Prostate gland (tissue), 2 donors: ENCODE measurements at places on chromosomes 1 and 21.

GRCh38 chr1:156498432-156499193, 2.0 kb downstream of the MEF2D start:
- H3K27me3 ChIP-seq: no peaks in the 10 kb centered on the region
- H3K27ac ChIP-seq: peak overlapping the region; percentile 100
- peaks cover 31% of the 10 kb centered on the region for H3K4me1 ChIP-seq
- H3K4me3 ChIP-seq: peak overlapping the region; percentile 87

DNA sequence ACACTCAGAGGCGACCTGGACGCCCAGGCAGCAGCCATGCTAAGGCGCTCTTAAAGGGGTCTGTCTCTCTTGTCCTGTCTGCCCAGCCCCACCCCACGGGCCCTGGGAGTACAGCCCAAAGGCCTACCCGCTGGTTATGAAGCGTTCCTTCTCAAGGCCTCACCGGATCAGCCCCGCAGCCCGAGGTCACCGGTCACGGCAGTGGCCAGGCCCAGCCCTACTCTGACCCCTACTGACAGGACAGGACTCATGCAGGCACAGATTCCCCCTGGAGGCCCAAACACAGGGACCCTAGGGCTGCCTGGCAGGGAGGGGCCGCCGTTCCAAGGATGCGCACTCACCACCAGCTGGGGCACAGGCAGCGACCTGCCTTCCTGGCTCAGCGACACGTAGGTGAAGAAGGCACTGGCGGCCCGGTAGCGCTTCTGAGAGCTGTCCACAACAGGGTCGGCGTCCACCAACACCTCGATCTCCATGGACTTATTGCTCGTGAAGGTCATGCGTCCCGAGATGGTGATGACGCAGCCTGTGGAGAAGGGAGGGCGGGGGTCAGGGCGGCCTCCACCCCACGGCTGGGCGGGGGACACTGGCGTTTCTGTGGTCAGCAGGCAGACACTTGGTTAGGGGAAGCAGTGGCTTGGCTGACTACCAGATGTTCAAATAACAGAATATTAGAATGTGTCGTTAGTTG, 20.0 kb upstream of the GPR153 start:
- H3K27me3 ChIP-seq: no peaks in the 10 kb centered on the region
- H3K36me3 ChIP-seq: no peaks in the 10 kb centered on the region
- no peak overlapping the region for H3K4me3 ChIP-seq

DNA sequence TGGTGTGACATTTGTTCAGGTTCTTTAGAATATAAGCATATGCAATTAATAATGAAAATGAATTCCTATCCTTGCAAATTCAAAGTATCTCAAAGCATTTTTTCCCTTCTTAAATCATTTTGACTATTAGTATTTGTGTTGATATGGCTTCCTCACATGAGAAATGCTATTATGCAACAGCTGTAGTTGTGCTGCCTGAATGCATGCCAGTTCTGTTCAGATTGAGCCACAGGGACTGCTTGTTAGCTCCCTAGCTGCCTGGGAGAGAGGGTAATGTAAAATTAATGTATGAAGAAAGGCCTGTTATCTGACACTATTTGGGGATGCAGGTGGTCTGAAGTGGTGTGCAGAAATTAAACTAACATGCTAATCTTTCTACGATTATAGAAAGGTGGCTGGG, 45.5 kb downstream of the CACHD1 start:
- no peak overlapping the region for H3K27ac ChIP-seq
- H3K27me3 ChIP-seq: no peaks in the 10 kb centered on the region
- H3K4me3 ChIP-seq: no peak overlapping the region
- H3K36me3 ChIP-seq: no peaks in the 10 kb centered on the region
- DNase-seq: peak; percentile 34

GRCh38 chr1:5574641-5575040, 417.6 kb downstream of the NPHP4 start:
- no peaks in the 10 kb centered on the region for H3K27me3 ChIP-seq
- no peak overlapping the region for H3K4me3 ChIP-seq

DNA sequence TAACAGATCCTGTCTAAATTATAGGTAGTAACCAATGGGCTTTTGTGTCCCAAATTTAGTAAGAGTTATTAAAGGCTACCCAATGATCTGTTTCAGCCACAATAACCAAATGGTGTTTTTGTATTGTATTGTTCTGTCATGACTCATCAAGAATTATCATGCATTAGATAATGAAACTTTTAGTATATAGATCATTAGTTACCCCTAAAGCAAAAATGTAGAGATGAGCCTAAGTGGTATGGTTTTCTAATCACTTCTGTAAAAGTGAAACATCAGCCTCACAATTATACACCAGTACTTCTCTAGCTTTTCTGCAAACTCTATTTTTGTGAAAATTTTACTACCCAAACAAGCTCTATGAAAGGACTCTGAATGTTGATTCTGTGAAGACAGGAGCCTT, 71.4 kb downstream of the LRRC7 start:
- no peak overlapping the region for H3K27ac ChIP-seq
- no peaks in the 10 kb centered on the region for H3K36me3 ChIP-seq
- no peak overlapping the region for H3K4me3 ChIP-seq
- no peaks in the 10 kb centered on the region for H3K27me3 ChIP-seq
- H3K4me1 ChIP-seq: no peaks in the 10 kb centered on the region

GRCh38 chr1:87200875-87201638, 127.6 kb upstream of the LMO4 start:
- no peak overlapping the region for H3K4me3 ChIP-seq
- H3K27ac ChIP-seq: no peak overlapping the region
- no peaks in the 10 kb centered on the region for H3K4me1 ChIP-seq
- H3K36me3 ChIP-seq: no peaks in the 10 kb centered on the region
- H3K27me3 ChIP-seq: no peaks in the 10 kb centered on the region

DNA sequence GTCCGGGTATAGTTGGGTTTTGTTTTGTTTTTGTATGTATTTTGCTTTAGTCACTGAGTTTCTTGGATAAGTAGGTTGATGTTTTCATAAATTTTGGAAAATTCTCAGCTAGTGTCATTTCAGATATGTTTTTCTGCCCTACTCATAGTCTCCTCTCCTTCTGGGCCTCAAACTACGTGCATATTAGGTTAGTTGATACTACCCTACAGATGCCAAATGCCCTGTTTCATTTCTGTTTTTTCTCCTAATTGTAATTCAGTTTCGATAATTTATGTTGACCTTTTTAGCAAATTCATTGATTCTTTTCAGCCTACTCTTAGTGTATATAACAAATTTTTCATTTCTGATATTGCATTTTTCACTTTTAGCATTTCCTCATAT, 268.6 kb upstream of the RGS18 start:
- no peaks in the 10 kb centered on the region for H3K36me3 ChIP-seq
- H3K4me1 ChIP-seq: no peaks in the 10 kb centered on the region
- H3K27ac ChIP-seq: no peak overlapping the region
- H3K4me3 ChIP-seq: no peak overlapping the region
- no peaks in the 10 kb centered on the region for H3K27me3 ChIP-seq

- H3K4me3 ChIP-seq: no peak overlapping the region
- H3K27me3 ChIP-seq: no peaks in the 10 kb centered on the region
- no peak for DNase-seq
- H3K36me3 ChIP-seq: no peaks in the 10 kb centered on the region
- no peaks in the 10 kb centered on the region for H3K4me1 ChIP-seq
These were observed 37.6 kb downstream of the ZYG11A start for GRCh38 chr1:52880206-52880605.

DNA sequence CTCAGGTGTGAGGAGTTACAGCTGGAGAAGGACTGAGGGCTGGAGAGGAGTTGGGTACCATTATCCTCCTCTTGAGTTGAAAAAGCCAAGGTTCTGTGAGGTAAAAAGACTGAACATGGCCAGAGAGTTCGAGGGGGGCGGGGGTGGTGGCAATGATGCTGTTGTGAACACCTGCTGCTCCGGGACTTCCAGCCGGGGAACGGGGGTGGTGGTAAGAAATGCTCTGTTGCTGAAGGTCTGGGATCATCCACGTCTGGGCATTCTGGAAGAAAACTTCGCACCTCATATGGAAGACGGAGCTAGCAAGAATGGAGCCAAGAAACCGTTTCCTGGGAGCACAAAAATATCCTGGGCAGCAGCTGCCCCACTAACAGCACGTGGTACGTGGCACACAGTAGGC, 20.1 kb upstream of the ALPL start:
- no peak overlapping the region for H3K4me3 ChIP-seq
- DNase-seq: no peak
- H3K27ac ChIP-seq: no peak overlapping the region

DNA sequence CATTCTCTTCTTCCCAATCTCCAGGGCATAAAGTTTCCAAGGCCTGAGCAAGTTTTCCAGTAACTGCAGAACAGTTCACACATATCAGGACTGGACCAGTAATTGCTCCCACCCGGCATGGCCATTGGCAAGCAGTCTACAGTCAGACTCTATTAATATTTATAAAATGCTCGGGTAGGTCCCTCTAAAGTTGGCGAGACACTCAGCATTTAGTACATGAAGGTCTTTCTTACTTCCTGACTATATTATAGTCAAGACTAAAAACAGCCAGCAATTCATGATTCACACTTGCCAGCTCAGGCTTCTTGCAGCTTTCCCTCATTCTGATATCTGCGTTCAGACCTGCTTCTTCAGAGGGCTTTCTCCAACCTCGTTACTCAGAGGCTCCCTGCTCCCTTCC, 25.4 kb downstream of the GADD45A start:
- no peak overlapping the region for H3K27ac ChIP-seq
- DNase-seq: no peak
- H3K36me3 ChIP-seq: no peaks in the 10 kb centered on the region
- H3K27me3 ChIP-seq: no peaks in the 10 kb centered on the region

DNA sequence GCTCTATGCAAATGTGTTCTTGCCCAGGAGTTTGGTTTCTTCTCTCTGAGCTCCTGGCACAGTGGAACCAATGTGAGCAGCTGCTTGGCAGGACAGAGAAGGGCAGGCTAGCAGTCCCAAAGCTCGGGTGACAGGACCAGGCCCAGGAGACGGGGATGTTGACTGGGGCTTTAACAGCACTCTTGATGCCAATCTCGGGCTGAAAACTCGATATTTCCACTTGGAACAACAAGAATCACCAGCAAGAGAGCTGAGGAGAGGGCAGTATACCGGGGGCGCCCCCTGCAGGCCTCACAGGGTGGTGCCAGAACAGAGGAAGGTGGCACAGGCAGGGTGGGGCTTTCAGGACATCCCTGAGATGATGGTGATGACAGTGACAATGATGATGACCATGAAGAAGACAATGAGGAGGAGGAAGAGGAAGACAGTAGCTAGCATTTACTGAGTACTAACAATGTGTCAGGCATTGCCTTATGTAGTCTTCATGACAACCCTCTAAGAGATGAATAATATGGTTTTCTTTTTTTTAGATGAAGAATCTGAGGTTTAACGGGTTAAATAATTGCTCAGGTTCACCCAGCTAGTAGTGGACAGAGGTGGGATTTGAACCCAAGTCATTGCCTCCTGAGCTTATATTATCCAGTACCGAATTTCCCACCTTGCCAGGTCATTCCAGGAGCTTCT, 2.7 kb upstream of the KCNJ9 start:
- H3K36me3 ChIP-seq: no peaks in the 10 kb centered on the region
- no peak for DNase-seq
- H3K4me1 ChIP-seq: no peaks in the 10 kb centered on the region
- H3K4me3 ChIP-seq: no peak overlapping the region

GRCh38 chr1:116273042-116273783, 99.8 kb upstream of the ATP1A1 start:
- no peaks in the 10 kb centered on the region for H3K36me3 ChIP-seq
- DNase-seq: no peak
- no peak overlapping the region for H3K27ac ChIP-seq
- H3K4me1 ChIP-seq: no peaks in the 10 kb centered on the region
- no peaks in the 10 kb centered on the region for H3K27me3 ChIP-seq
- no peak overlapping the region for H3K4me3 ChIP-seq

- H3K27ac ChIP-seq: no peak overlapping the region
- H3K4me1 ChIP-seq: no peaks in the 10 kb centered on the region
- no peaks in the 10 kb centered on the region for H3K36me3 ChIP-seq
- no peak for DNase-seq
- H3K4me3 ChIP-seq: no peak overlapping the region
These were observed 108.2 kb upstream of the GREM2 start for GRCh38 chr1:240719953-240720700.

- H3K27me3 ChIP-seq: no peaks in the 10 kb centered on the region
- H3K4me1 ChIP-seq: no peaks in the 10 kb centered on the region
- no peaks in the 10 kb centered on the region for H3K36me3 ChIP-seq
- no peak overlapping the region for H3K4me3 ChIP-seq
- H3K27ac ChIP-seq: no peak overlapping the region
These were observed 82.4 kb upstream of the C21orf91 start for GRCh38 chr21:17901458-17902079.

DNA sequence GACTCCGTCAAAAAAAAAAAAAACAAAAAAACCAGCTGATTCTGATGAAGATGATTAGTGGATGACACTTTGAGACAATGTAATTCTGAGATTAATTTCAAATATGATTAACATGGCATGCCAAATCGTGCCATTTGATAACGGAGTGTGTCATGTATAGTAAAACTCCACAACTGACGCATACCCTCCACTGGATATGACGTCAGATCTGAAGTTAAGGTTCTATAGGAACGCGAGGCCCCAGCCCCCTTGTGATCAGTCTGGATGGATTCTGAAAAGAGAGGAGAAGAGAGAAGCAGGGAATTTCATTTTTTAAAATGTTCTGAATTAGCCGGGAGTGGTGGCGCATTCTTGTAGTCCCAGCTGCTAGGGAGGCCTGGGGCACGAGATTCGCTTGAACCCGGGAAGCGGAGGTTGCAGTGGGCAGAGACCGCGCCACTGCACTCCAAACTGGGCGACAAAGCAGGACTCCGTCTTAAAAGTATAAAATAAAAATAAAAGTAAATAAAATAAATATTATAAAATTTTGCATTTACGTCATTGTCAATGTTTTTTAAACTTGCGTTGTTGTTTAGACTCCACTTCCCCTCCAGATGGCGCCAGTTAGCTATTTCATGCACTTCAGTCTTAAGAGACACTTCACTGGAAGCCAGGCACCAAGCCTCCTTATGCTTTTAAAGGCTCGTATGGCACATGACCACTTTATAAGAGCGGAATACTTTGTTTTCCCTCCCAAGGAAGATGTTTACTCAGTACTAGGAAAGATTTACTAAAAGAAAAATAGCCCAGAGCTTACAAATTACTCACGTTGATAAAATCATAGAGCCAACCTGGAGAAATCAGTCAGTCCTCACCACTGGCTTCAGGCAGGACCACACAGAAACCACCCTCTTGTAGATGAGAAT, 65.5 kb downstream of the UBE2U start:
- no peaks in the 10 kb centered on the region for H3K4me1 ChIP-seq
- H3K36me3 ChIP-seq: no peaks in the 10 kb centered on the region
- peak; percentile 77 for DNase-seq
- H3K4me3 ChIP-seq: no peak overlapping the region
- no peak overlapping the region for H3K27ac ChIP-seq

GRCh38 chr1:163201906-163202305, 810 bp downstream of the RGS5 start:
- H3K4me3 ChIP-seq: no peak overlapping the region
- H3K27ac ChIP-seq: no peak overlapping the region
- no peak for DNase-seq
- no peaks in the 10 kb centered on the region for H3K36me3 ChIP-seq
- H3K4me1 ChIP-seq: no peaks in the 10 kb centered on the region

- no peaks in the 10 kb centered on the region for H3K27me3 ChIP-seq
- peaks cover 4% of the 10 kb centered on the region for H3K36me3 ChIP-seq
- H3K4me1 ChIP-seq: peaks cover 10% of the 10 kb centered on the region
- no peak overlapping the region for H3K27ac ChIP-seq
These were observed 10.4 kb upstream of the SPATC1L start for GRCh38 chr21:46194374-46195334.

GRCh38 chr1:177912991-177913390, 56.9 kb downstream of the SEC16B start:
- peaks cover 2% of the 10 kb centered on the region for H3K27me3 ChIP-seq
- H3K4me1 ChIP-seq: no peaks in the 10 kb centered on the region
- no peak overlapping the region for H3K4me3 ChIP-seq
- no peaks in the 10 kb centered on the region for H3K36me3 ChIP-seq
- H3K27ac ChIP-seq: no peak overlapping the region

GRCh38 chr1:31592132-31592531, 15.8 kb downstream of the TINAGL1 start:
- H3K36me3 ChIP-seq: no peaks in the 10 kb centered on the region
- no peak overlapping the region for H3K27ac ChIP-seq
- no peak for DNase-seq
- no peak overlapping the region for H3K4me3 ChIP-seq
